ENCODE measurements at places on chromosomes 3 and 15.
A peak's percentile ranks its signal among the peaks of the same experiment; 100 is the strongest.

GRCh38 chr3:124552224-124552623 is 178.0 kb upstream of the UMPS start:
- DNase-seq = peak; percentile 58

GRCh38 chr15:51315726-51316125 is 22.7 kb downstream of the CYP19A1 start:
- no peak for DNase-seq

DNA sequence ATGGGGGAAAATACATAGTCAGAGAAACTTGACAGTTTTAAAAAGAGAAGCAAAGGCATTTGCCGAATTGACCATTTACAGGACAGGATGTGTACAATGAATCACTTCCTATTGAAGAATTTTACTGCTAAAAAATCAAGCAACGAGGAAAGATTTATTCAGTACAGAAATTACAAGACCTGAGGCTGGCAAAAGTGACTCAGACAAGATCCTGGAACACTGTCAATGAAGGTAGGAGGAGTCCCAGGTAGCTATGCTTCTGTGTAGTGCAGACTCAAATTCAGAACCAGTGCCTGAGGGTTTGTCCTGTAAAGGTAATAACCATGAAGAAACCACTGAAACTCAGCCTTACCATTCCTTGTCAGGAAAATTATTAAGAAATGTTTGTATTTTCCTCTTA is 120.9 kb downstream of the ZMAT3 start:
- DNase-seq = no peak

GRCh38 chr15:69841113-69841828 is 256.4 kb downstream of the TLE3 start:
- no peak for DNase-seq

GRCh38 chr3:57397175-57398026 is 104.9 kb upstream of the ASB14 start:
- DNase-seq = peak; percentile 57

GRCh38 chr3:117788506-117788905 is 1078.9 kb downstream of the TUSC7 start:
- no peak for DNase-seq

- peak; percentile 99 for DNase-seq
Observed at GRCh38 chr3:188286087-188286513, 132.1 kb downstream of the LPP start.

DNA sequence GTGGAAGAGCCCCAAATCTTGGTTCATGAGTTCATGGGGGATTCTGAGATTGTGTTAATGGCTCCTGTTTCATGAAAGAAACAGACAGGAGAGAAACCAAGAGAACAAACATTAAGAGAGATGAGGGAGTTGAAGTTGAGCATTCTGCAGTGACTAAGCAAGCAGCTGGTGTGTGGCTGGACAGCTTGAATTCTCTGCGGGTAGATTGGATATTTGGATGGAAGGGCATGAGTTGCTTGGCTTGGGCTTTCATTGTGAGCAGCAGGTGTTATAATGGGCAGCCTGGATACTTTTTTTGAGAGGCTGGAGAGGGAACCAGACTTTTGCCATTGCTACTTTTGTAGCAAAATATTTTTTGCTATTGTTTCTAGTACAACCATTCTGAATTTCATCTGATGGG is 346.8 kb upstream of the SATB1 start:
- DNase-seq = no peak

GRCh38 chr15:73582851-73583379 is 50.3 kb downstream of the NPTN start:
- DNase-seq = no peak

DNA sequence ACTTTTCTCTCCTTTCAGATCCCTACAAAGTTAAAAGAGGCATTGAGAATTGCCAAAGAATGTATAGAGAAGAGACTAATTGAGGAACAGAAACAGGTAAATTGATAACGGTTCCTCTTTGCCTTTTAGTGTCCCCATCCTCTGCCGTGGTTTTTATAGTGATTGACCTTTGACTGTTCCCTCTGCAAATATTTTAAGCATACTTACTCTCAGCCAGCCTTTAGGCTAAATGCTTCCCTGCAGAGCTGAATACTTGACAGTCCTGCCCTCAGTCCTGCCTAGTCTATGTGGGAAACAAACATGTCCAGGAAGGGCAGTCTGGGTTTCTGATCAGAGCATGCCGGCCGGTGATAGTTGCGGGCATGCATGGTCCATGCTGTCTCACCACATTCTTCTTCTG is 24.7 kb downstream of the PDHB start:
- DNase-seq = no peak

GRCh38 chr3:70990185-70990584 is 593.3 kb downstream of the FOXP1 start:
- no peak for DNase-seq

- no peak for DNase-seq
Observed at GRCh38 chr3:117281371-117281770, 571.8 kb downstream of the TUSC7 start.

DNA sequence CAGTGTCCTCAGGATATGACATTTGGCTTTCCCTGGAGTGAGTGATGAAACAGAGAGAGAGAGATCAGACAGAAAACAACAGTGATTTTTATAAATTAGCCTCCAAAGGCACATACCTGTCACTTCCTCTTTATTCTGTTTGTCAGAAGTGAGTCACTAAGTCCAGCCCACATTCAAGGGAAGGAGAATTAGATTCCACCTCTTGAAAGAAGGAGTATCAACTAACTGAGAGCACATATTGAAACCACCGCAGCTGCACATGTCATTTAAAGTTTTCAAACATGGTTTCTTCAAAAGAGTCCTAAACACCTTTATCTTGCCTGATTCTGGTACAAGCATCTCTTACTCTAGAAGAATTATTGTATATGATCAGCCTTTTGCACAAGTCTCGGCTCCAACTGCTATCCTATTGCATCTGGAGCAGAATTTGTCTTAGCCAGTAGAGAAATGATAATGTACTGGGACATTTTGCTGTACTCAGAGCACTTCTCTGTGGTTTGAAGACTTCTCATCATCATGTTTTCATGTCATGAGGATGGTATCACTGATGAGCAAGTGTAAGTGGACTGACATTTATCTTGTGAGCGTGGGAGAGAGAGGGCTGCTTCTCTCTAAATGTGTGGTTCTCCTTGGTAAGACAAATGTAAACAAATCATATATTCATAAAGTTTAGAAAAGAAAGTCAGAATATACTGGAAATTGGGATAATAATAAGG is 338.9 kb upstream of the CFAP20DC start:
- peak; percentile 72 for DNase-seq

- DNase-seq = peak; percentile 99
Observed at GRCh38 chr15:55823191-55823670, 80.3 kb upstream of the PRTG start.

DNA sequence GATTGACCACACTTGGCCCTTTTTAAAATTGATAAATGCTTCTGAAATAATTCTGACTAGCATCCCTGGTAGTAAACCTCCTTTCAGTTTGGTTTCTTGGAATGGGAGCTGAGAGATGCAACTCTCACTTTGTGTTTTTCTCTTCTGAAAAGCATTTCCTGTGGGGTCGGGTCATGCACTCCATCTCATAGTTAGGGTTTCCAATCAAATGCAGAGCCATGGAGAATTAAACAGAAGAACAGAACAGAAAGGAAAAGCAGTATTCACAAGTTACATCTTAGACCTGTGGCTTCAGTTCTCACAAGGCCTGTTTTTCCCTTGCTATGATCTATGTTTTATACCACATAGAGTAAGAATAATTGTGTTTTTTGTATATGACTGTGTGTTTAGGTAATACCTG is 39.7 kb downstream of the SENP2 start:
- no peak for DNase-seq

- DNase-seq = no peak
Observed at GRCh38 chr15:66524838-66525237, 19.7 kb downstream of the ZWILCH start.

All from amniotic epithelial cell (primary cell).